ENCODE measurements at places on chromosomes 7 and 10.

DNA sequence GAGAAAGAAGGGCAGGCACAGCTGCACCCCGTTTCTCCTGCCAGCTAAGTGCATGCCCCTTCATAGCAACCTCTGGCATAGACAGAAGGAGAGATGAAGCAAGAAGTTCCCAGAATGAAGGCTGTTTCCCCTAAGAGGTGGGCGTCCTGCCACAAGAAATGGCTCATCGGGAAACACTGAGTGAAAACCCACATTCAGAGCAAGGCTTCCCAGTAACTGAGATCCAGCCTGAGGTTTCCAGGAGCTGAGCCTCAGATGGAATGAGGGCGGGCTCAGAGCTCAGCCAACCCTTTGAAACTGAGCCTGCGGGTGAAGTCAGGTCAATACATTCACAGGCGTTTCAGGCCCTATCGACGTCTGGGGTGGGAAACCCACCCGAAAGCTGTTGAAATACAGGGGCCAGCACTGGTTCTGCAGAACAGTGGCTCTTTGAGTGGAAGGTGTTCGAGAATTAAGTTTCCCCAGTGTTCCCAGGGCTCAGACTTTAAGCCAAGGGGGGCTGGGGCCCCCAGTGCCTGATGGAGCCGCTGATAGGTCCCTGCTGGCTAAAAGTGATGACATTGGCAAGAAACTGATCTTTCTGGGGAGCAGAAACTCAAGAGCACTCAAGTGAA is 510.2 kb downstream of the RPS24 start:
- DNase-seq, result no peak

GRCh38 chr7:158779061-158780000 is 50.0 kb downstream of the ESYT2 start:
- DNase-seq, result no peak

- no peak for DNase-seq
Observed at GRCh38 chr10:84336406-84337090, 8.2 kb downstream of the CCSER2 start.

DNA sequence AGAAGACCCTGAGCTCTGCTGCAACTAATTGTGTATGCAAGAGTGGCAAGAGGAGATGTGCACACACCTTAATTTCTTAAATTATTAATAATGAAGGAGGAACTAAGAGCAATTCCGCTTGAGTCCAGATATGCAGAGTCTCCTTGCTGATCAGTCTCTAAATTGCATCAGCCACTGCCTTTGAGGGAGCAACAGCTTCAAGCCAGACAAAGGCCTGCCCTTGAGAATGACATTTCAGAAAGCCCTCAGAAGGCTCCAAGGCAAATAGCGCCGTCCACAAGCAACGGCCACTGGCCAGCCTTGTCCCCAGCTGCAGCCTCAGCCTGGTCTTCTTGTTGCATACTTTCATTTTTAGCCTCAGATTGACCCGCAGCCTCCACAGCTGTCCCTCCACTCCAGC is 110.6 kb upstream of the RNF32 start:
- DNase-seq, result no peak

DNA sequence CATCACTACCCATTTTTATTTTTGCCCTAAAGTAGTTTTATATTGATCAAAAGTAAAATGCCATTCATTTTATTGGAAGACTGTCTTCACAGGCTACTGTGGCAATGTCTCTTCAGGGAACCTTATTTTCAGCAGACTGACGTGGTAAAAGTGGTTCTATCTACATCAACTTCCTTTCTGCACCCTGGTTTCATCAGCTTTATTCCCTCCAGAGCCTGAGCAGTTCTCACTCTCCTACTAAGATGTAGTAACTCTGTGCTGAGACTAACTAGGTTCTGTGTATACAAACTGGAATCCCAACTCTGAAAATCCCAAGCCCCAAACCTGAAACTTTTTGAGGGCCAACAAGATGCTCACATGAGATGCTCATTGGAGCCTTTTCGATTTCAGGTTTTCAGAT is 155.3 kb downstream of the SFMBT2 start:
- DNase-seq, result no peak

DNA sequence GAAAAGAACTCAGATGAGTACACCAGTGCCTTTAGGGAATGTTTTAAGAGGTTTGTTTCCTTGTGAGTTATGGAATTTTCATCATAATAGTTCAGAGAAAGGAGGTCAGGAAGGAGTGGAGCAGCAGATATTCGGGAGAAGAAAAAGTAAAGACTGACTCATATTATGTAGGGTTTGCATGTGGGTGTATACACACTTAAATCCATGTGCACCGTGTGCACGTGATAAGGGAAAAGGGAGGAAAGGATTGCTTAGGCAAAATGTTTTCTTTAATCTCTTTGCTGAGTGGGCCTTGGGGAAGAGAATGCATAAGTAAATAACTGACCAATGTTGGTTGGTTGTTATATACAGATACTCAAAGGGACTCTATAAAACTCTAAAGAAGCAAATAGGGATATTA is 30.2 kb downstream of the PLCE1 start:
- DNase-seq, result no peak

DNA sequence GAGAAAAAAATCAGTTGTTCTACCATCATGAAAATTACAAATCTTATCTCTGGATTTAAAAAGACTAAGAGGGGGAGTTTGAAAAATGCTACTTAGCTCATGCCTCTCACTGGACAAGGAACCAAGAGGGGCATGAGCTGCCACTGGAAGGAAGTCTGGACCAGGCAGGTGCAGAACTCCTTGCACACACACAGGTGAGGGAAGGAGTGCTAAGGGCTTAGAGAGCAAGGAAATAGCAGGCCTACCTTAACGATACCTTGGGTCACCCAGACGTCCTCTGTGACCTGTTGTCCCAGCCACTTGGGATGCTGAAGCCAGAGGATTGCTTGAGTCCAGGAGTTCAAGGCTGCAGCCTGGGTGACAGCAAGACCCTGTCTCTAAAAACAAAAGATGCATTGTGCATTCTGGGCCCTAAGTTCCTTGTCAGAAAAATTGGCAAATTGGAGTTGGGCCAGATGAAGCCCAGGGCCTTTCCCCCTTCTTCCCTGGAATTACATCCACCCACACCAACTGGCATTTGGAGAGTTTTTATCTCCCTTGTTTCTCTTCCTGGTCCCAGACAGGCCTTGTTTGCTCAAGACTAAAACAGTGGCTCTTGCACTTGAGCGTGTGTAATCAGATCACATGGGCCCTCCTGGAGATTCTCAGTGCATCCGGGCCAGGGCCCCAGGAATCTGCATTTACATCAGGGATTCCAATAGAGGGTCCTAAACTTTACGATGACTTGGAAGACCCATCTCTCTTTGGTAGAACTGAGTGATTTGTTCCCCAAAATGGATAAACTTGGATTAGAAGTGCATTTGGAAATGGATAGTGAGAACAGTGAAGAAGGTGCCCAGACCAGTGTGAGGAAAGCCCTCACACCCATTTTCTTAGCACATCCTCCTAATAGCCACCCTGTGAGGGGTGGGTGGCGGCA is 3.0 kb downstream of the DDIT4 start:
- DNase-seq, result peak; percentile 57

GRCh38 chr7:6279341-6279740 is 6.9 kb upstream of the CYTH3 start:
- DNase-seq, result no peak

DNA sequence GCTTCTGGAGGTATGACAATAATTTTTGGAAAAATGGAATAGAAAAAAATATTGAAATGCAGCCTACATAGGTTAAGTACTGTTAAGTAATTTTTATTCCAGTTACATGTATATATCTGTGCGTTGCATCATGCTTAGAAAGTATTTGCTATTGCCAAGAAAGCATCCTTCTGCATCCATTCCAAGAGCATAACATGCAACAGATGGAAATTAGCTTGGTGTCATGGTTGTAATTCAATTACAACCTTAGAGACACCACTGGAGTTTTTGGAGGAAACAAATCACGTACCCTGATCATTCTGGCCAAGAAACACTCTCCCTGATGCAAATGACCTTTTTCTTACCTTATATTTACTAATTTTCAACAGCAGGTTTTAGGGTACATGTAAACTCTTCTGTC is 1.7 kb downstream of the AKR1B1 start:
- DNase-seq, result no peak

DNA sequence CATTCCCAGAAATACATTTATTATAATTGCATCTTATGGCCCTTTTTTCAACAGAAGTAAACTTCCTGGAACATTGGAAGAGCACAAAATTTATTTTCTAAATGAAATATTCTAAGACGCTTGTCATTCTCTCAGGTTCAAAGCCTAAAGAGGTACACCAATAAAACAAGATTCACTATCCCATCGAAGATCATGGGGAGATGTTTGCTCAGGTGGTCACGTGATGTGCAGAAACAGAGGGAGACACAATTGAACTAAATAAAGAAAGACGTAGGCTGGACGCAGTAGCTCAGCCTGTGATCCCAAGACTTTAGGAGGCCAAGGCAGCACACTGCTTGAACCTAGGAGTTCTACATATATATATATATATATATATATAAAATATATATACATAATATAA is 46.0 kb upstream of the TMEM254 start:
- DNase-seq, result no peak

DNA sequence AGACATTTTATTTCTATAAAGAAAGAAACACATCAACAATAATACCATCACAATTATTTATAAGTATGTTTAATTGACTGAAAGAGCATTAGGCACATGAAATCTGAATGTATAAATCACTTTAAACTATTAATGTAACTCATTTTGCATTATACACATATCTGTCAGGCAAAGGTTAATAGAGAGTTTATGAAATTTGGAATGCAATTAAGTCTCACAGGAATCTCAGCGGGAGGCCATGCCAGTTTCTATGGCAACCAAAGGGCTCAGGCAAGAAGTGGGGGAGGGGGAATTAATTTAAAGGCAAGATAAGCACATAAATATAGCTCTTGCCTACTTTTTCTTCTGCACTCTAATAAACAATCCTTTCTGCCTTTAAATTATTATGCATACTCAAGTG is 152.6 kb downstream of the SLC16A9 start:
- no peak for DNase-seq

- DNase-seq, result no peak
Observed at GRCh38 chr7:102097601-102098161, 189.0 kb upstream of the SH2B2 start.

GRCh38 chr10:102313221-102313896 is 68.0 kb downstream of the GBF1 start:
- no peak for DNase-seq

DNA sequence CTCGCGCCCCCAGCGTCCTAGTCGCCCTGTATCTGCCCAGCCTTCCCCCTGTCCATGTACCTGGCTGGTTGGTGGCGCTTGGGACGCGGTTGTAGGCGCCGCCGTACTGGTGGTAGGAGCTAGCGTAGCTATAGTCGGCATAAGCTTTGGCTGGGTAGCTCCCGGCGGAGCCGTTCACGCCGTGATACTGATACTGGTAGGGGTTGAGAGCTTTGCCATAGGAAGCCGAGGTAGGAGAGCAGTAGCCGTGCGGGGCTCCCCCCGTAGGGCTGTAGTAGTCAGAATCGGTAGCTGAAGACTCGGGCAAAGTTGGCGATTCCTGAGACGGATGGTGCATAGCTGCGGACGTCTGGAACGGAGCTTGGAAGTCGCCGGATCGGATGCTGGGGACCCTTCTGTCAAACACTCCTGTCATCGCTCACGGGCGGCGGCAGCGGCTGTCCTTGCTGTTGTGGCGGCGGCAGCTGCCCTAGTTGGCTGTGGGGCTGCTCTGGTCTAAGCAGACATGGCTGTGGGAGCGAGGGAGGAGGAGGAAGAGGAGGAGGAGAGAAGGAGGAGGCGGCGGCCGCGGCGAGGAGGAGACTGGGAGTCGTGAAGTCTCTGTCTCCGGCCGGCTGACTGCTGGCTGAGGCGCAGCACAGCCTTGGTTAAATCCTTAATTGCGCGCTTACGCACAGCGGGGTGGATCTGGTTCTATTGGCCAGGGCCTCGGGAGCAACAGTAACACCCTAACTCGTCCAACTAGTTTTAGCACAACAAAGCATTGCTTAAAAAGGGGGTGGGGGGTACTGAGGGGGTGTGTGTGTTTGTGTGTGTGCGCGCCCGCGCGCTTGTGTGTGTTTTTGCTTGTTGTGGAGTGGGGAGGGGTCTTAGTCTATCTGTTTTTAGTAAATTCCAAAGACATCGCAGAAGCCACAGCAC is at the start of gene DLX5:
Gene DLX5, minus strand, starts transcription at position 623 of the 921 bp plus-strand sequence. Its CDS starts 208 bp downstream, at position 415.
- no peak for DNase-seq

- DNase-seq, result no peak
Observed at GRCh38 chr7:103346396-103346795, 1.0 kb upstream of the PSMC2 start.

DNA sequence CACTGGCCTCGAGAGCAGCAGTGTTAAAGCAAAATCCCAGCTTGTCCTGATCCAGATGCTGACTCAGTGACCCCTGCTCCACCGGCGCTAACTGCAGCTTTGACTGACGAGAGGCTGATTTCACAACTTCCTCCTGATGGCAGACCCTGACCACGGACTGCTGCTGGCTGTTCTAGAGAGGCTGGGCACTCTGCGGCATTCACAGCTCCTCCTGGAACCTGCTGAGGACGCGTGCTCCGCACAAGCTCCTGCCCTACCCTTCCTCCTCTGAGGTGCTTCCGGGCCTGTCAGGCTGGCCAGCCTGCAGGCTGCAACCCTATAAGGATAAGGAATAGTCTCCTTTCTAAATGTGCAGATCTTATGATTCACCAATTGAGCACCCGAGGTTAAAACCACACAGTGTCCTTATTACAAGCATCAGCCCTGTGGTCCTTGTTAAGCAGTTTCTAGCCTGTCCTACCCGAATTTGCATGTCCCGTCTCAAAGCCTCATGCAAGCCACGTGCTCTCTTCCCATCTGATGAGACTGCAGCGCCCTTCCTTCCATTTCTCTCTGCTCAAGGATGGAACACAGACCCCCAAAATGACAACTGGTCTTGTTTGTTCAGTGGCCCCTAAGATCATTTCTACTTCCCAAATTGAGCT is 35.5 kb upstream of the NCAPG2 start:
- DNase-seq, result no peak
